ENCODE measurements at places on chromosomes 16 and 17.

DNA sequence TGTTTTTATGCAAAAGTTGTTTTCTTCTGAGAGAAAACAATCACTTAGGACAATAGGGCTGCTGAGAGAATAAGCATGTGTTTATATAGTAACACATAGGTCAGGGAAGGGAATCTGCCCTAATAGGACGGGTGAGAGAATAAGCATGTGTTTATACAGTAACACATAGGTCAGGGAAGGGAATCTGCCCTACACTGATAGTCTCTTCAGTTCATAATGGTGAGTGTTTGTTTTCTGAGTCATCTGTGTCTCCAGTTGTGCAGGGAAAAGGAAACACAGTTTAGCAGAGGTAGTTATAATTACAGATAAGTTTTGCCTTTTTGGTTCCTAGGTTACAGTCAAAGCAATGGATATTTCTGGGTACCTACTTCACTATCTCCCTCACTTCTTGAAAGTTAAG, 252.3 kb upstream of the CA10 start:
- peak; percentile 92 for DNase-seq

DNA sequence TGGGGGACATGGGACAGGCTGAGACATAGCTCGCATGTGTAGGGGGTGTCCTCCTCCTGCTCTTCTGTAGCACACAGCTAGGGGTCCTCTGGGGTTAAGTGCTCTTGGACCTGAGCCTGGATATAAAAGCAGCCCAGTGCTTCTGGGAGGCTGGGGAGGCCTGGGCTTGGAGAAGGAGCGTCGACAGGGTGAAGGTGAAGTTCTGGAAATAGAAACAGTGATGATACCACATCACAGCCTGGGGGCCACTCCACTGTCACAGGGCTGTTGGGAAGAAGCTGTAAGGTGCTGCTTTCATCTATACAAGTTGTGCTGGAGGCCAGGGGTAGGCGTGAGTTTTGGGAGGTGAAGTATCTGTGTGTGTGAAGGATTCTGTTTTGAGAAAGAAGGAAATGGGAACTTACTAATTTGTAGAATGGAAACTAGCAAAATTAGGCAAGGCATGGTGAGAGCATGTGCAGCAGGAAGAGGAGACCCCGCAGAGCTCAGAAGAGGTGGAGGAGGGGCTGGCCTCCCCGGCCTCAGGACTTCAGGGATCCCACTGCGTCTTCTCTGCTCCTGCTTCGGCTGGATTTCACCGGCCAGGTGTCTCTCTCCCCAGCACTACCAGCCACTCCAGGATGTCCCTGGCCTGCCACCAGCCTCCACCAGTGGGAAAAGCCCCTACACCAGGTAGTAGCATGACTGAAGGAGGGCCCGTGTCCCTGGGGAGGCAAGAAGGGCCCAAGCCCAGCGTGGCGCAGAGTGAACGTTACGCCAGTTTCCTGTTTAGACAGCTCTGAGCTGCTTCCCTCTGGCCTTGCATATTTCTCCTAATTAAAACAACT, 19.4 kb downstream of the PLCG2 start:
- DNase-seq: no peak

- no peak for DNase-seq
These were observed 618.5 kb downstream of the KCNJ2 start for GRCh38 chr17:70787721-70788300.

DNA sequence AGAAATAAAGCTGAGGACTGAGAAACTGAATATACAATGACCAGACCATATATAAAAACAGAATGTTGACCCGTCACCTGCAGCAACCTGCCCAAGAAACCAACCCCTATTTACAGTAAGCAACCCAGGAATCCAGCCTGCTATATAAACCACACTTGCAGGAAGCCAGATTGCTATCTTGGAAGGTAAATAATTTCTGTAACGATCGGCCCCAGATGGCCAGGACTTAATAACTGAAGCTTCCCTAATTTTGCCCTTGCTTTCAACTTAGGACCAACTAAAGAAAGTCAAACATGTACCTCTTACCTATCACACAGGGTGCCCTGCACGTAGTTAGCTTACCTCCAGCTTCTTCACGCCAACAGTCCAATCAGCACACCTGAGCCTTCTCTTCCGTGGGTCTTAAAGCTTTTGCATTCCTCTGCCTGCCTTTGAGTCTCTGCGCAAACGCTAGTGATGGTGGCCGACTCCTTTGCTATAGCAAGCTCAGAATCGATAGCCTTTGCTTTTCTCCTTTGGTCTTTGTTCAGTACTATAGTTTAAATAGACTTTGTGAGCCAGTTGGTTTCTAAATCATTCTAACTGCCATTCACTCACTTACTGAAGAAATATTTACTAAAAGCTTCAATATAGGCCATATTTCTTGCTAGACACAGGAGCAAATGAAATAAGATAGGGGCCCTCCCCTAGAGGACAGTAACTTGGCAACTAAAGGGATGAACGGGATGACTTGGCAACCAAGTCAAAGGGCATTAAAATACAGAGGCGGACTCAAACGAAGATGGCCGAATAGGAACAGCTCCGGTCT, 31.3 kb downstream of the MPHOSPH6 start:
- DNase-seq: no peak

DNA sequence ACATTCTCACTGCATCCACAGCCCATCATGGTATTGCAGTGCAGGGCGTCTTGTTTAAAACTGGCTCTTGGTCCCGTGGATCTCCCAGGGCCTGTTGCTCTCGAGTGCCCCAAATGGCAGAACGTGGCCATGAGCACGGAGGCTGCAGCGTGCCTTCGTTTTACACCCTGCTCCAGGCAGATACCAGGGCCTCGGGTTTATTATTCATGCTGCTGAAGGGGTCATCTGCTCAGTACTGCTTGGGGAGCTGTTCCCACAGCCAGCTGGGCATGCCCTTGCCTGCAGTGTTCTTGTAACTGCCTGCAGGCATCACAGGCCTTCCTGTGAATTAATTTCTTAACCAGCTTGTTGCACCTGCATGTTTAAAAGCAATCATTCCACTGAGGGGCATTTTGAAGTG, 129.7 kb upstream of the CHMP6 start:
- peak; percentile 83 for DNase-seq

DNA sequence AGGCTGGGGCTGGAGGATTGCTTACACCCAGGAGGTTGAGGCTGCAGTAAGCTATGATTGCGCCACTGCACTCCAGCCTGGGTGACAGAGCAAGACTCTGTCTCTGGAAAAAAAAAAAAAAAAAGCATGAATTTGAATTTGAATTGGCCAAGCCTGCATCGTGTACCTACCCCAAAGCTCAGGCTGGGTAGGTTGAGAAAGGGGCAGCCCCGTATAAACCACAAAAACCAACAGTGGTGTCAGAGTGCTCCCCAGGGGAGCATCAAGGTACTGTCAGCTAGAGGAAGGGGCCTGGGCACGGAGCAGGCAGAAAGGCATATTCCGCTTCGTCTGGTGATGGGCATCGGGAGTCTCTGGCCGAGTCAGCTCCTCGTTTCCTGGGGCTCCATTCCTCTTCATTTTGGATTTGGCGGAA, 40.9 kb downstream of the RAP1GAP2 start:
- no peak for DNase-seq

- DNase-seq: no peak
These were observed 10.3 kb downstream of the KNOP1 start for GRCh38 chr16:19707569-19708295.

DNA sequence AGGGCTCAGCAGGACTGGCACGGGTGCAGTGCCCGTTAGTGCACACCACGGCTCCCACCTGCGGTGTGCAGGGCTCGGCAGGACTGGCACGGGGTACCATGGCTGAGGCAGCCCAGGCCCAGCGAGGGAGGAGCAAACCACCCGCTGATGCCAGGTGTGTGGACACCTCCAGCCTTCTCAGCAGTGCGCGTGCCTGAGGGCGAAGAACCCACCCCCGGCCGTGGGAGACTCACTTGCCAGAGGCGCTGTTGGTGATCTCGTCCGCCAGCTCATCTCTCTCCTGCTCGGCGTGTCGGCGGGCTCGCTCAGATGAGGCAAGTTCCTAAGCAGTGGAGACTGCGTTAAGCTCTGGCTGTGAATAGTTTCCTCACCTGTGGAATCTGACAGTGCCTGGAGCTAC, 45.4 kb downstream of the NDEL1 start:
- DNase-seq: no peak

DNA sequence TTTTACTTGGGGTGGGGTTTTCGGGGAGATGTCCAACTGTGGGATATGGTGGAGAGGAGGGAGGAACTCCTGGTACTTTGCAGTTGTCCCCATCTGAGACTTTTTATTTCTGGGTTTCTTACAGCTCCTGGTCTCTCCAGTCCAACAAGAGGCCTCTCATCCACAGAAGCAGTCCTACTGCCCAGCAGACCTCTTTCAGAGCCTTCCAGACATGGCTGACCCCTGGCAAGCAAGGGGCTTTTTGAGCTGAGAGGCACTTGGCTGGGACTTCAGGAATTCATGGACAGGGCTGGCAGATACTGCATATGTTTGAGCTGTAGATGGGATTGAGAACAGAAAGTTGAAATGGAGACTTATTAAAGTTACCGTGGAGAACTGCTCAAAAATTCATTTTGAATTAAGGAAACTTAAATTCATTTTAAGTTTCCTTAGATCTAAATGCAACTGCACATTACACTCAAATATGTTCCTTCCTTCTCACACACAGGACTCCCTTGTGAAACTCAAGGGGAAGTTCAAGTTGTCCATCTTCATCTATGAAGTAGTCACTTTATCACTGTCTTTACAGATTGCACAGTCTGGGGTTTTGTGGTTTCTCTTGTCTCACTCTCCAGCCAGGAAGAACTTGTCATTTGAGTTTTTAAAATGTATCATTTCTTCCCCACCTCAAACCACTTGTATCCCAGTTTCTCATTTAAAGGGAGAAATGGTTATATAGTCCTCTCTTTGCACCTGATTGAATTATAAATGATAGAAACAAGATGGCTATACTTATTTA, 1.1 kb downstream of the LASP1NB start:
- no peak for DNase-seq

GRCh38 chr17:9022573-9023391, 1.5 kb downstream of the NTN1 start:
- DNase-seq: no peak

- no peak for DNase-seq
These were observed 30.0 kb upstream of the MRTFB start for GRCh38 chr16:14041164-14041563.

GRCh38 chr17:46780003-46780373, 38.5 kb downstream of the WNT3 start:
- no peak for DNase-seq

DNA sequence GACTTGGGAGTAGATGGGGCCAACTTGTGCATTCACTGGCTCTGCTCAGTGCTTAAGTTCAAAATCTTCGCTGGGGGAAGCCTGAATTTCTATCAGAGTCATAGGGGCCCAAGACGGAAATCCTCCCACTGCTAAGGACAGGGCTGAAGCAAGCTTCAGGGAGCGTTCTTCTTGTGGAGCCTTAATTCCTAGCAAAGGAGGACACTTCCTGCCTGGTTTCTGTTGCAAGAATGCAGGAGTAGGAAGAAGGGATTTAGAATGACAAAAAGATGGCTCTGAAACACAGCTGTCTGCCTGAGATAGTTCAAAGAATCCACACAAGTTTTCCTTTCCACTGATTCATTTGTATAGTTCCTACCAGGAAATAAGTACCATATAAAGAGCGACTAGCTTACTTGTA, 26.4 kb downstream of the PSME3IP1 start:
- no peak for DNase-seq

- no peak for DNase-seq
These were observed 86.7 kb downstream of the SHISA9 start for GRCh38 chr16:12988071-12988470.

DNA sequence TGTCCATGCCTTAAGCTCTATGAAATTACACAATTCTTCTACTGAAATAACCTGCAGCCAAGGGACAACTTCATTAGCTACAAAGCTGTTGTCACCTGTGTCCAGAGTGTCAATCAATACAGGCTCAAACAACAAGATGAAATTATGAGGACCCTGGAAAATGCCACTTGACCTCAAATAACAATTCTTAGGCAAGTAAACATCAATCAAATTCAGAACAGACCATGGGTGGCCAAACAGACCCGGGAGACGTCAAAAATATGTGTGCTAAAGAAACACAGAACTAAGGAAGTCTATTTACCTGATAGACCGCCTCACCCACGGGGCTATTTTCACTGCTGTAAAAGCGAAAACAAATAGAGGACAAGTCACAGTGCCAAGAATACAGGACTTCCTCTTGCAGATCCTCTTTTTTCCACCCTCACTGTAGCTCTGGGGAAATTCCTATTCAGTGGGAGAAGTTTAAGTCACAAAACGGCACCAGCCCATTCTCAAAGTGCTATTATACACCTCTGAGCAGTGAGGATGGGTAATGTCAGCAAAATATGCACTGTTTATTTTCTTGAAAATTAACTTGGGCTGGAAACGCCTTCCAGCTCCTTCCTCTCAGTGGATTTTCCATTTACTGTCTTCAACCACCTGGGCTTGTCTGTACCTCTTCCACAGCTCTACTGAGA, 2.7 kb downstream of the LITAF start:
- no peak for DNase-seq

GRCh38 chr16:56038564-56039098, 152.7 kb upstream of the GNAO1 start:
- DNase-seq: no peak

- no peak for DNase-seq
These were observed 9.6 kb upstream of the SLC38A8 start for GRCh38 chr16:84052071-84052622.

DNA sequence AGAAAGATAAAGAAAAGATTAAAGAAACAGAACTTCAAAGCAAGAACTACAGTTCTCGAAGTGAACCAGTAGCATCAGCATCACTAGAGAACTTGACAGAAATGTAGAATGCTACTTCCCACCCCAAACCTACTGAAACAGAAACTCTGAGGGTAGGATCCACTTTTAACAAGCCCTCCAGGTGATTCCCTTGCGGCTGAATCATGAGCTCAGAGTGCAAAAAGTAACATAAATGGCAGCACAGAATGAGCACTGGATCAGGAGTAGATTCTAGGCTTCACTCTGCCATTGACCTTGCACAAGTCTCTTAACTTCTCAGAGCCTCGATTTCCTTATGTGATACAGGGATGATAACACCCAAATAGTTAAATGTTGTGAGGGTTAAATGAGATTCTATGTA, 5.8 kb downstream of the TOM1L2 start:
- no peak for DNase-seq

GRCh38 chr17:63442549-63443035, 3.5 kb downstream of the CYB561 start:
- no peak for DNase-seq

DNA sequence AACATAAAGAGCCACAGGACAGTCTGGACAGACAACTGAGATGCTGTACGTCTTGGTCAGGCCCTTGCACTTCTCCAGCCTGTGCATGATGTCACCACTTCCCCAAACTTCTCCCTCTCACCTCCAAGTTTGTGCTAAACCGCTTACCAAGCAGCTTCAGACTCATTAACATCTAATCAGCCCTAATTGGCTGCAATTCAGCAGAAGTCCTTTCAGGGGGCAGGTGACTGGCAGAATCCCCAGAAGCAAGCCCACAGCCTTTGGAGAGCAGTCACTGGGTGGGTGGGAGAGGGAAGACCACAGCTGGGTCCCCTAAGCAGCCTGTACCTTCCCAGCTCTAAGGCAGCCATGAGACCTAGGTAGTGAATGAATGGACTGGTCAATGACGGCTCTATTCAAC, 161.4 kb downstream of the GRIN2A start:
- DNase-seq: no peak
